ENCODE measurements at places on chromosomes 3 and 15.

GRCh38 chr15:62845241-62846126 is 197.1 kb upstream of the TPM1 start:
- DNase-seq, result peak; percentile 87

DNA sequence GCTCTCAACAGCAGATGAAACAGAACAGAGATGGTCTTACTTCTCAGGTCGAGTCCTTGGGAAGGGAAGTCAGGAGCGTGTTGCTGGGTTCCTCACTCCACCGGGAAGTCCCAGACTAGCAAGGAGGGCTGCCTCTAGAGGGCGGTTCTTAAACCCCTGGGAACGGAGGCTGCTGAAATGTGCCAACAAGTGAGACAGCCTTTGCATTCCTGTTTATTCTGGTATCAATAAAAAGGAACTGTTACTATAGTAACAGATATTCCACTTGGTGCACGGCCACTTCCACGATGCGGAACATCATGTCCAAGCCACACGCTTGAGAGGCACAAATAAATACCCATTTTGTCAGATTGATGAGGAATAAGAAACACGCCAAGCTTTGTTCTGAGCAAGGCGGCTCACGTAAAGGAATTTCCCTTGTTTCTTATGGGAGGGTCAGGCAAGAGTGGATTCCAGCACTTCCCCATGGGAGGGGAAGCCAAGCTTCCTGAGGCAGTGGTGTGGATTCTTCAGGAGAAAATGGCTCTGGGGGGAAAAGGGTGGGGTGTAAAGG is at the start of gene FAM107A:
TSS of gene FAM107A (minus strand) at position 123 of the 553 bp plus-strand sequence. CDS start 7,531 bp downstream, outside the sequence.
- peak; percentile 49 for DNase-seq

DNA sequence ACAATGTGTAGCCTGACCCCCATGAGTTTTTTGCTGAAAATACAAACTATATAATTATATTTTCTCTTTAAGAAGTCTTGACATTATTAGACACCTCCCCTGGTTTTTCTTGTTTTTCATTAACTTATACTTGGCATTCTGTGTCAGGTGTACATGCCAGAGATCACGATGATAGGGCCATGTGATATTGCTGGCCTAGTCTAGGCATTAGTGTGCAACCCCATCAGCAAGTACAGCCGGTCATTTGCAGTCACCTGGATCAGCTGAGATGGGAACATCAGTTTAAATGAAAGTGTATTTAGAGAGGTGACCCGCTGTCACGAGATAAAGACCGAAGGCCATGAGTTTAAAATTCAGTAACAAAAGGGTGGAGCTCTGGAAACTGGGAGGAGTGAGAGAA is 12.6 kb upstream of the SPPL2A start:
- DNase-seq, result no peak

- DNase-seq, result no peak
Measured at GRCh38 chr3:4856986-4857385, 122.3 kb upstream of the BHLHE40 start.

GRCh38 chr3:184748219-184749135 is 36.6 kb upstream of the MAGEF1 start:
- peak; percentile 20 for DNase-seq

GRCh38 chr3:192244591-192244990 is 482.8 kb downstream of the FGF12 start:
- no peak for DNase-seq

GRCh38 chr15:77528968-77529319 is 103.8 kb downstream of the LINGO1 start:
- no peak for DNase-seq

GRCh38 chr15:84398763-84399701 is 163.5 kb downstream of the GOLGA6L4 start:
- no peak for DNase-seq

DNA sequence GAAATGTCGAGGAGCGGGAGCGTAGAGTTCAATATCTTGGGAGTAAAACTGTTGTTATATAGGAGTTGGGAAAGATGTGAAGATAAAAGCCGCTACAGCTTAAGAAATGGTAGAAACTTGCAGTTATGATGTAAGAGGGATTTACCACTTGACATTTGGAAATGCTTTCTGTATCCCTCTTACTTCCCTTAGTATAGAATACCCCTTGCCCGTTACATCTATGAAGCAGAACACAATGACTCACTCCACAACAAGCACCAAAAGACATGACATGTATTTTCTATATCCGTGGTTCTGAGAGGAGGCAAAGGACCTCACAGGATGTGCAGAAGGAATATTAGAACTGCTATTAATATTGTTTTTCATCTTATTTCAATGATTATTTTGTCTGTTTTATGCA is 254.2 kb upstream of the NR2F2 start:
- DNase-seq, result no peak

DNA sequence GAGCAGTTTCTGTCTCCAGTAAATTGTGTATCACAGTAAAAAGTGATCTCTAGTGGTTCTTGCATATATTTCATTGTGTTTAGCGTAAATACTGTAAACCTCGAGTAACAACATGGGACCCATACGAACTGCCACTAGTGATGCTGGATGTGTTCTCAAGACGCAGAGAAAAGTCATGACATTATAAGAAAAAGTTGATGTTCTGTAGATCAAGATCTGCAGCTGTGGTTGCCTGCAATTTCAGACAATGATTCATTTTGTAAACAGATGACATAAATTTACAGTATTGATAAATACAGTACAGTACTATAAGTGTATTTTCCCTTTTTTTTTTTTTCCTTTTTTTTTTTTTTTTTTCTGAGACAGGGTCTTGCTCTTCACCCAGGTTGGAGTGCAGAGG is 100.1 kb downstream of the DPH6 start:
- peak; percentile 60 for DNase-seq

DNA sequence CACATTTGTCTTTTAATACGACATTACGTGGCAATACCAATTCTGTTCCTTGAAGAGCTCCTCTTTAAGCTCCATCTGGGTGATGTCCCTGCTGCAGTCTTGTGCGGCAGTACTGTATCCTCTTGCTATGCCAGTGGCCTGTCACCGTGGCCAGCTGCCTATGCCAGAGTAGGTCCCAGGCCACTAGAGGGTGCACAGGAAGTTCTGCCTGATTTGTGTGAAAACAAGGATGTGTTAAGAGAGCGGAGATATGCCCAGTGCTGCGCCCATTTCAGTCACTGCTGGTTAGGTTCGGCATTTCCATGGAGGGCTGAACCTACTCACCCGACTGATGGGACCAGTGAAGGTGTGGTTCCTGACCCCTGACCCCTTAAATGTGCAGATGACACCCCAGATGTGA is 25.2 kb downstream of the NIPA1 start:
- peak; percentile 28 for DNase-seq

GRCh38 chr3:185712337-185712736 is 112.5 kb downstream of the IGF2BP2 start:
- peak; percentile 70 for DNase-seq

DNA sequence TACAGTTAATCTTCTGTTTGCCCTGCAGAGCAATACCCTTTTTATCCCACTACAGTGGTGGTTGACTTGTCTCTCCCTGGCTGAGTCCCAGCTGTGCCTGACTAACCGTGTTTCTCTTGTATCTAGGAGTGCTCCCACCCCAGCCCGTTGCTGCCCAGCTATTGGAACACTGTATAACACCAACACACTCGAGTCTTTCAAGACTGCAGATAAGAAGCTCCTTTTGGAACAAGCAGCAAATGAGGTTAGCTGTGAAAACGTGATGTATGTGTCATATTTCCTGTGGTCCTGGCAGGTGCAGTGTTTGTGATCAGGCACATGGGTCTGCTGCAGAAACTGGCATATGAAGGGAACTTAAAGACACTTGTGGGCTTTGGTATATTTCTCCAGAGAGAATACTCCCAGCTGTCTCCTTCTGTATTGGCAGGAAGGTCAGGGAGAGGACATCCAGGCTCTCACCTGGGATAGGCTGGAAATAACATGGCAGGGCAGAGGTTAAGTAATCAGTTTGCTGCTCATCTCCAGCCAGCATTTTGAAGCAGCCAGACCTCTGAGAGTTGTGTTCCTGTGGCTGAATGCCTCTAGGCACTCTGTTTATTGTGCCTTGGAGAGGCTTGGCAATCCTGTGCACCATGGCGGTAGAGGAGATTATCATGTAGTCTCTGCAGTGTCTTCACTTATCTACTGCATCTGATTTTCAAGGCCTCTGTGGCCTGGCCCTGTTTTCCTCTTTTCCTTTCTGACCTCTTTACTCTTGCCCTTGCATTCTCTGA is 34.8 kb downstream of the ATG7 start:
- peak; percentile 20 for DNase-seq

DNA sequence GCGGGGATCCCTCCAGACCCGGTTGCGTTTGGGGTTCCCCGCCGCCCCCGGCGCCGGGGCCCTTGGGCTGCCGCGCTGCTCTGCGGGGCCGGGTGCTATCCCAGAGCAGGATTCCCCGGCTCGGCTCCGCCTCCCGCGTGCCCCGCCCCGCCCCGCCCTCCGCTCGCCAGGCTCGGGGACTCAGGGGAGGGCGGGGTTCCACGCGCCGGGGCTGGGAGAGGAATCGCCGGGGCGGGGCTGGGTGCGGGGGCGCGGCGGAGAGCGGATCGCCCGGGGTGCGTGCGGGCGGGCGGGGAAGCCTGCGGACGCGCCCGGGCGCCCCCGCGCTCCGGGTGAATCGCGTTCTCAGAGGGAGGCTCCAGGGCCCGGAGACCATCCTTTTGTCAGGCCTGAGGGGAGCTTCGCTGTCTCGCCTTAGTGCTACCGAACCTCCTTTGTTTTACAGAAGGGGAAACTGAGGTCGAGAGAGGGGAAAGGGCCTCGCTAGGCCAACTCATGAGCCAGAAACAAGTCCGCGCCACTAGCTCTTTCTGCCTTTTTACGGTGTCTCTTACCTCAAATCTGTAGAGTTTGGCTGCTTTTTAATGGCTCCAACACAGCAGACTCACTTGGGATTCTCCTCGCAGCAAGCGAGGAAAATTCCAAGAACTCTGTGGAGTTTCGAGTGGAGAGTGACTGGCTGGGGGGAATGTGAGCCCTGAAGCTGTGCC is at the start of gene TMEM158:
TSS of gene TMEM158 (minus strand) at position 82 of the 710 bp plus-strand sequence. CDS start 260 bp downstream, outside the sequence.
- DNase-seq, result peak; percentile 87

- DNase-seq, result peak; percentile 67
Measured at GRCh38 chr15:90154861-90155626, 46.1 kb upstream of the SEMA4B start.

DNA sequence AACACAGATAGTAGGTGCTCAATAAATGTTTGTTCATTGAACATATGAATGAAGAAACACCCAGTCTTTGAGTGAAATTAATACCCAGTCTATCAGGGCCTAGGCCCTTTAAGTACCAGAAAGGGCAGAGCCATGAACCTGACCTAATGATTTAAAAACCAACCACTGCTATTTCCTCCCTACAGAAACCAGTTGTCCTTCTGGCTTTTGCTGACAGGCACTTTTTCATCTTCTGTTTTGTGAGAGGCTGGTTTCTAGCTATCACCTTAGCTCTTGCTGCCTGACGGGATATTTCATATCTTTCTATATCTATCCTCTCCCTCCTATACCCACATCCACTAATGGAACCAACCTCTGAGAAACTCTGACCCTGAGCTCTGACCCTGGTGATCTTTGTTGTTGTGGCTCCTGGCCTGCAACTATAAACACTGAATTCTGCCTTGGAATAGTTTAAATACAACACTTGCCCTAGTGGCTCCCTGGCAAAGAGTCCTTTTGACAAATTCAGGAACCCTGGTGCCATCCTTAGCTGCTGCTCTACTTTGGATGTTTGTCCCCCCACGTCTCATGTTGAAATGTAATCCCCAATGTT is 4.1 kb upstream of the AHSG start:
- no peak for DNase-seq

GRCh38 chr3:136955813-136956212 is 2.0 kb upstream of the IL20RB start:
- peak; percentile 93 for DNase-seq
